ENCODE measurements at places on chromosomes 3 and 15.

DNA sequence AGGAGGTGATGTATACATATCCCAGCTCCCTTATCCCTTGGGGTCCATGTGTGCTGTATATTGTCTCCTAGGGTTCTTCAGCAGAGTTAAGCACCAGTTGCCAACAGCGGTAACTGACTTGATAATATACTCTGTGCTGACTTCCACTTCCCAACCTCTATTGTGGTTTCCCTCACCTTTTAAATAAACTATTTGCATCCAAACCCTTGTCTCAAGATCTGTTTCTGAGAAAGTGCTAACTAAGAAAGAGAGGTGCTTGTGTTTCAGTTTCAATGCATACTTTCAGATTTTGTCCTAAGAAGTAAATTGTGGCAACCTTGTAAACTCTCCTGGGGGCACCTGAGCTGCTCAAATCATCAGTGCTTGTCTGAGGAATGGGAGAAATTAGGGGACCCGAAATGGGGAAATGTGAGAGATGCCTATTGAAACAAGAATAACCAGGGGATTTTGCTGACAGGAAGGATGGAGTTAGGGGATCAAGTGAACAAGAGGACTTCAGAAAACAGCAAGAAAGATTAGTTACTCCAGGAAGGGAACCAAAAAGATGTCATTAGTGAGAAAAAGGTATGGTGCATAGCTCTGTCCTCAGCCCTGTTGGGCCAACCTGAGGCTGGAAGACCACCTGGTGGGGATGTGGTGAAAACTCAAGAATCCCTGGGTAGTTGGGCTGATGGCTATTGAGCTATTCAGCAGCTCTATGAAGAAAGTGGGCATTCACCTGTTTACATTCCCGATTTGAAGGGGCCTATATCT lies 50.9 kb upstream of the MRPL3 start:
- no peak for DNase-seq

GRCh38 chr3:144626835-144627234 lies 655.2 kb downstream of the DIPK2A start:
- DNase-seq: no peak

GRCh38 chr3:127071597-127072001 lies 88.7 kb downstream of the PLXNA1 start:
- DNase-seq: no peak

- peak; percentile 87 for DNase-seq
Observed at GRCh38 chr3:196711838-196712513, at the start of the genes CEP19 and PIGX. TSS of gene CEP19 (minus strand) at chr3:196712250. CDS start at chr3:196708657, 3,593 bp downstream. TSS of gene PIGX (plus strand) at chr3:196712377.

DNA sequence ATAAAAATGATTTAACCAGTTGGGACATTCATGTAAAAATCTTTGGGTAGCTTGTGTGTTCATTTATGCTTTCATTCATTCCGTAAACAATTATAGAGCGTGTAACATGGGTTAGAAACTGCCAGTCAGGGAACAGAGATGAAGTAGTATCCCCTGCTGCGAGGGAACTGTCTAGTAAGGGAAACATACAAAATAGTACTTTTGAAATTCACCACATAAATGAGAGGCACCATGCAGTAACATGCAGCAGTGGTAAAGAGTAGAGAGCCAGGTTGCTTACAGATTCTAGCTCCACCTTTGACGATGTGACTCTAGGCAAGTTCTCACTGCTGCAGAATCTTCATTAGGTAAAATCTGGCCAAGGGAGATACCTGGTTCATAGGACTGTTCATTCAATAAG lies 938 bp downstream of the DZIP3 start:
- DNase-seq: no peak

DNA sequence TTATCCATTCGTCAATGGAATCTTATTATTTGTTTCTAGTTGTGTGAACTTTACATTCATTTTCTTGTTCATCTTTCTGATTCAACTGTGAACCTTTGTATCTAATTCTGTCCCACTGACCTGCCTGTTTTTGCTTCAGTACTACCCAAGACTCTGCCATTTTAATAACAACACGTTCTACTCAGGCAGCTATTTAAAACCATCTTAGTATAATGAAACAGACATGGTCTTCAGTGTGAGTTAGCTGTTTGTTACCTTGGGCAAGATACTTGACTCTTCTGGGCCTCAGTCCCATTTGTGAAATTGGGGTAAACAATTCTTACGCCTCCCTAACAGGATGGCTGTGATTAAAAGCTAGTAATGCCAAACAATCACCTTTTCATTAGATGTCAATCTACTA lies 1.6 kb downstream of the BTBD1 start:
- no peak for DNase-seq
